ENCODE measurements at places on chromosomes 7 and 10.

DNA sequence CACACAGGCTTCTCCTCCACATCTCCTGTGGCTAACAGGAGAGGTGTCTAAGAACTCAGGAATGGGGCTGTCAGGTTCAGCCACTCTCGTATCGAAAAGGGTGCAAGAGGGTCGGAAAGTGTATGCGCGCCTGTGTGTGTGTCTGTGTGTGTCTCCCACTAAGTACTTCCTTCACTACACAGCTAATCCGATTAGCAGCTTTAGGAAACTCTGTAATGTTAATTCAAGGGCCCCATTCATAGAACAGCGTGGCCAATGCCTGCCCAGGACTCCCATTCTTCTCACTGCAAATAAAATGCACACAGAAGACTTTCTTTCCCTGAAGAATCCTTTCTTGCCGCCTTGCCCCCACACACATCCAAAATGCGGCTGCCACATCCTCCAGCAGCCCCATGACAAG, 39.9 kb downstream of the TLL2 start:
- DNase-seq, result no peak

DNA sequence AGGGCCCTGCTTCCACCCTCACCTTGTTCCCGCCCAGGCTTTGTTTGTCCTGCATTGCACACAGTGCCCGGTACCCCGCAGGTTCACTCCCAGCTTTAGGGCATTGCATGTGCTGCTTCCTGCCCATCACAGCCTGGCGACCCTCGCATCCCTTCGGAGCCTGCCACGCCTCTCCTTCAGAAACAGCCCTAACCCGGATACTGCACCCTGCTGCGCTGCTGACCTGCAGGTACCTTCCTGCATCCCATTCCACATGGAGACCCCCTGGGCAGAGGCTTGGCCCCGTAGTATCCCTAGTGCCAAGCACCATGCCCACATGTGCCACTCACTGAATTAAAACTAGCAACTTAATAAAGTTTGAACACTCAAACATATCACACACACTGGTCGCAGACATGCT, 19.8 kb upstream of the GJD4 start:
- no peak for DNase-seq

DNA sequence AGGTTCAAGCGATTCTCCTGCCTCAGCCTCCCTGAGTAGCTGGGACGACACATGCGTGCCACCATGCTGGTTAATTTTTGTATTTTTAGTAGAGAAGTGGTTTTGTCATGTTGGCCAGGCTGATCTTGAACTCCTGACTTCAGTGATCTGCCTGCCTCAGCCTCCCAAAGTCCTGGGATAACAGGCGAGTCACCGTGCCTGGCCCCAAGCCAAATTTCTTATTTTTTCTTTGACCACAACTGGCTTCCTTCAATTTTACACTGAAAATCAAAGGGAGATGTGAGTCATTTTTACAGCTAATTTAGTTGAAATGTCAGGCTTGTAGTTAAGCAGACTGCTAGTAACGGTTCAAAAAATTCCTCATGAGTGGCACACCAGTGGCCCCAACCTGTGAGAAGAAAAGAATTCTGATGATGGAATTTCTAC, 7.8 kb downstream of the RNF216 start:
- peak; percentile 34 for DNase-seq

DNA sequence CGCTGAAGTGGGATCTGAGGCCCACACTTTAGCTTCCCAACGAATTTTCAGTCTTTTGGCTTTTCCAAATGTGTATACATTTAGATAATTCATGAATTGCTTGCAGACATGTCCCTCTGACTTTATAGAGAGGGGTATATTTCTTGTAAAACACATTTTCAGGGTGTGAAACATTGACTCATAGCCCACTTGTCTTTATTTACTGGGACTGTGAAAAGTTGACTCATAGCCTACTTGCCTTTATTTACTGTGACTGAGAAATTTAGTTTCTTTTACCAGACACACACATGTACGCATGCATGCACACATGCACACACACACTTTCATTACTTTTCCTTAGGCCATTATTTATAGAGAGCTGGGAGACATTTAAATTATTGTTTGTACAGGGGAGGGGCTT, 79.1 kb downstream of the VTI1A start:
- DNase-seq, result no peak

DNA sequence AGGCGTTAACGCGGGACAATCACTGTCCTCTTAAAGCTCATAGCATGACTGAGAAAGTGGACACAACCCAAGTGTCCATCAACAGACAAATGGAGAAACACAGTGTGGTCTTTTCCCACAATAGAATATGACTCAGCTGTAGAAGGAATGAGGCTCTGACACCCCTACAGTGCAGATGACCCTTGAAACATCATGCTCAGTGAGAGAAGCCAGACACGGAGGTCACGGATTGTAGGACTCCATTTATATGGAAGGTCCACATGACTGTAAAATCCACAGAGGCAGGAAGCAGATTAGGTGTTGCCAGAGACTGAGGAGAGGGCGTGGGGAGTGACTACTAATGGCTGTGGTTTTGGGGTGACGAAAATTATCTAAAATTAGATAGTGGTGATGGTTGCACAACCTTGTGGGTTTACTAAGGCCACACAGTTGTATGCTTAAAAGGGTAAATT, 6.1 kb upstream of the NCAPG2 start:
- DNase-seq, result no peak

- DNase-seq, result peak; percentile 59
Observed at GRCh38 chr10:70619271-70620019, 16.9 kb upstream of the PRF1 start.

- no peak for DNase-seq
Observed at GRCh38 chr7:151384352-151384697, 25.5 kb downstream of the WDR86 start.

GRCh38 chr10:73053275-73053674, 43.4 kb downstream of the P4HA1 start:
- DNase-seq, result no peak

DNA sequence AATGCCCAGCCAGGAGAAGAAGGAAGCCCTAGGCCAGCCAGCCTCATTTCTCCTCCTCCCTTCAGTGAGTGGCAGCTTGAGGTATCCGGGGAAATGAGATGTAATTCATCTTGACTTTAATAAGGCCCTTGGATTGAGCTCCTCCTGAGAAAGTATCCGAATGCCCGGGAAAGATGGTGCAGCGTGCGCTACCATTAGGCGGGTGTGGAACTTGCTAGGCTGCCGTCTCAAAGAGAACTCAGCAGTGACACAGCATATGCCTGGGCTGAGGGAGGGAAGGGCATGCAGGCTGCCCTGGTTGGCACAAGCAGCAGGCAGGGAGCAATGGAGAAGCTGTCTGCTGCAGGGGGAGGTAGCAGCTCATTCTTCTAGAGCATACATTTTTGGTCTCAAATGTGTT, 659.8 kb upstream of the FOXK1 start:
- peak; percentile 59 for DNase-seq

- no peak for DNase-seq
Observed at GRCh38 chr7:44347546-44348114, 22.2 kb upstream of the CAMK2B start.

GRCh38 chr10:32171204-32171603, 115.0 kb upstream of the KIF5B start:
- DNase-seq, result no peak

DNA sequence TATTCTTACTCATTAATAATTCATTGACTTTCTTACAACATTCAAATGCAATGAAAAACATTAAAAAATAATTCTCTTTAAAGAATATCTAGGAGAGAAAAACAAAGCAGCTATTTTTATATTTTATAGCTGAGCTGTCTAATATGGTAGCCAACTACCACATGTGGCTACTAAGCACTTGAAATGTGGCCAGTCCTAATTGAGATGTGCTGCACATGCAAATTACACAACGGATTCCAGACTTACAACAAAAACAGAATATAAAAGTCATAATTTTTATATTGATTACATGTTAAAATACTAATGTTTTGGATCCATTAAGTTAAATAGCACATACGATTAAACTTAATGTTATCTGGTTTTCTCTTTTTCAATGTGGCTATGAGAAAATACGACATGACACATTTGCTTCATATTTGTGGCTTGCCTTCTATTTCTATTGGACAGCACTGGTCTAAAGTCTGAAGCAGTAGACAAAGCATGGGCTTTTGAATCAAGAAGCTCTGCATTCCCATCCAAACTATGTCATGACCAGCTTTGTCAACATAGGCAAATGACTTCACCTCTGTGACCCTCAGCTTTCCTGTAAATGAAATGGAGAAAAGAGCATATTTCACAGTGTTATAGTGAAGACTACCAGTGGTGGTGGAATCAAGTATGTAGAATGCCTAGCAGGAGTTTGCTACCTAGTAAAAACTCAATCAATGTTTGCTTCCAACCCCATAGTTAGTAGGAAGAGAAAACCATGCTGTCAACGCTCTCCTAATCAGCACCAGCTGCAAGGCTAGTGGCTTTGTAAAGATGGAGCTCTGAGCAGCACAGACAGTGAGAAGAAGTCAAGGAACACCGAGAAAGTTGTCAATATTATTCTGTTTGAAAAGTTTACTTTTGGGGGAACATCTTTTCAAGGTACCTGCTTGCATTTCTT, 37.1 kb upstream of the GDF10 start:
- no peak for DNase-seq

DNA sequence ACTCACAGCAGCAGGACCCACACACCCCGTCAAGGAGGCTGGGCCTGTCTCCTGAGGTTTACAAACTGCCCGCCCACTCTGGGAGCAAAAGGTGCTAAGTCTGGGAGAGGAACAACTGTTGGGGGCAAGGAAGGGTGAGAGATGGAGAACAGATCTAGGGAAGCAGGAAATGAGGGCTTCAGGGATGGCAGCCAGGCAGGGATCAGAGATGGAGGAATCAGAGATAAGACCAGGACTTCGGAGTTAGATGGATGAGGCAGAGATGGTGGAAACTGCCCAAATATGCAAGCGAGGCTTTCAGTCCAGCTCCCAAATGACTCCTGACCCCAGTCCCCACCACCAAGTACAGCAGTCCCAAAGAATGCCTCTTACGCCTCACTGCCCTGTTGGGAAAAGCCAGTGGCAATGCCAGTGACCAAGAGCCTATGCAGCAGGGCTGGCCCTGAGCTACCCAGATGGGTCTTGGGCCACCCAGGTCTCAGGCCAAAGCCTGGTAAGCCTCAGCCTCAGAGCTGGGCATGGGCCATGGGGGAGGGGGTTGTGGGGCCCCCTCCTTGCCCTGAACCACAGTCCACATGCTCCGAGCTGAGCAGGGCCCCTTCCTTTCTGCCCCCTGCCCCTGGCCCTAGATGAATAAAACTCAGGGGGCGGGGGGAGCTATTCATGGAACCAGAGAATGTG, 39.5 kb upstream of the SLF2 start:
- DNase-seq, result no peak

DNA sequence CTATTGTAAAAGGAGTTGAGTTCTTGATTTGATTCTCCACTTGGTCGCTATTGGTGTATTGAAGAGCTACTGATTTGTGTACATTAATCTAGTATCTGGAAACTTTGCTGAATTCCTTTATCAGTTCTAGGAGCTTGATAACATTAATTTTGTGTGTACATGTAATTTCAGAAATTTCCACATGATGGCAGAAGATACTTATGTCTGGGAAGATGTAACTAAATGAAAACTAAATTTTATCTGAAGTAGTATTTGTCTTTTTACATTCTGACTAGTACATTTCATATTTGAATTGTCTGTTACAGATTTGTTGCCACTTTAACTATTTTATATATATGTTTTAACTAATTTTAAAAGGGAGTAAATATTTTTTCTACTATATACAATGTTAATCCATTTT, 27.6 kb downstream of the SDHAF3 start:
- peak; percentile 35 for DNase-seq

GRCh38 chr10:2077231-2077630, 339.9 kb upstream of the ADARB2 start:
- DNase-seq, result no peak

DNA sequence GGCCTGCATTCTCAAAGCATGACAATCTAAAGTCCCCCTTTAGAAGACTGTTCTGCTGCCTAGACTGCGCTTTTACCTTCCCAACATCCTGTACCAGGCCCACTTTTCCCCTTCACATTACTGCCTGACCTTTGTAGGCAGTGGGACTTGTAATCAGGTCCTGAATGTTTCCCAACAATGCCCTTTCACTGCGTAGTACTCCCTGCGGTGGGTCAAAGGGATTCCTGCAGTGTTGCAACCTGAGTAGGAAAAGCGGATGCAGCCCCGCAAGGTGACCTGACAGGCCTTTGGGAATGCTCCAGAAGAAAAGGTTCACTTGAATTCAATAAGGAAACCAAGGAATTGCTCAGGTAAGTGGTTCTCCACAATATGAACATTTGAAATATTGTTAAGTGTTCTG, 4.9 kb upstream of the TCAF1 start:
- DNase-seq, result no peak

DNA sequence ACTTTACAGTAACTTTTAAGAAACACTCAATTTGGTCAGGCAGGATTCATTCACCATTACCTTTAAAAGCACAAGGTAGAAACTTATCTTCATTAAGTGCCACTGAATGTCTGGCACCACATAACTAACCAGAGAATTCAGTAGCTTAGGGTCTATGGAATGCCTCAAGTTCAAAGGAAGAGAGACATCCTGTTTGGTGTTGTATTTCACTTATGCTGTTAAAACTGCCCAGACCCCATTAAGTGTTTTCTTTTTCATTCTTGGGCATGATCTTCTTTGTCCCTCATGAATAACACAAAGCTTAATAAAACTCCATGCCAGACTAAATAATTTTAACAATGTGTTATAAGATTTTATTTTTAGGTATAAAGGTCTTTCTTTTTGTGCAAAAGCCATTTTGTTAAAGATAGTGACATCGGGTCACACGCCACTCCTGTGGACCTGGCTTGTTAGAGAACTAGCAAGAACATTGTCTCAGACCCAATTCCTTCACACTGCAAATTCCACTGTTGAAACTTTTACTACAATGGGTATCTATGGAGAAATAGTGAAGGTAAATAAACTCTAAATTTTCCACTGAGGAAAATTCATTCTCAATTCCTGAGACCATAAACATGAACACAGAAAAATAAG, 221.0 kb downstream of the TWIST1 start:
- peak; percentile 38 for DNase-seq

DNA sequence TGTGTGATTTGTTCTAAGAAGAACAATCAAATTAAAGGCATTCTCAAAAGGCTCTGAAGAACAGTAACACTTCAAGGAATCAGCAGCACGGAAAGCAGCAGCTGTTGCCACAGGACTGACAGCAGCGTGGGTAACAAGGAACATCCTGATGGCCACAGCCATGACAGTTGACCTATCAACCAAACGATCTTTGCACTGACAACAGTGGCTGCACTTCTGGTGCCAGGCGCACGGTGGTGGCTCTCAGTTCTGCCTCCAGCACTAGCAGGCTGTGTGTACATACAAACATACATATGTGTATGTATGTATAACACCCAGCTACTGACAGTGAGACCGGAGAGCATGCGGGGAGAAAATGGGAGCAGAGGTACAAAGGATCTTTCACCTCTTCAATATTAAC, 114.1 kb downstream of the ZFAND4 start:
- no peak for DNase-seq

DNA sequence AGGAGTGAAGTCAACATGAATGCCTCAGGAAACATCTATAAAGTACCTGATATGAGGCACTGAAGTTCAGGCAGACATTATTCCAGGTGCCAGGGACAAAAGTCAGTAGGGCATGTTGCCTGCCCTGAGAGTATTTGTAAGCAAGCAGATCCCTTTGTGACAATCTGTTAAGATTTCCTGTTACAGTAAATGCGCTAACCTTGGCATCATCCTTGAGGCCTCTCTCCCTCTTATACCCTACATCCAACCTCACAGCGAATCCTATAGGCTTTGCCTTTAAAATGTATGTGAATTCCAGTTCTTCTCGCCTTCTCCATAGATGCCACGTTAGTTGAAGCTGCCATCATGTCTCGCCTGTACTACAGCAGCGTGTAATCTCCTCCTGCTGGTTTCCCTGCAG, 165.3 kb downstream of the DNAH11 start:
- DNase-seq, result no peak
